ENCODE measurements at places on chromosomes 6 and 20. TPM values are rescaled to one million over a fixed set of nuclear protein-coding genes. Genes with fewer than 3 reads are reported as not detected.

DNA sequence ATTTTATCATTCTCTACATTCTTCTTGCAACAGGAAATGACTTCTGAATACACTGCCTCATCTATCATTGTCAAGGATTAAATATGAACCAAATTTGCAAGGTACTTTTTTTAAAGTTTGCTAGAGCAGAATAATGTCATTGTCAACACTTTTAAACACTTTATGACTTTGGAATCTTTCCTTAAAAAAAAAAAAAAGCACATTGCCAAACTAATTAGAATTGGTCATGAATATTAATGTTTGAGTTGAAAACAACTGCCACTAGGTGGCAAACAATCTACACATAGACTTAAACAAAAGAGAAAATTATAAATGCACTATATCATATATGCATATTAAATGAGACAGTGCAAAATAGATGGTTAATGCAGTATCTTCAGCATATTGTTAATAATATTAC, 32.5 kb upstream of the TMEM244 start:
- H3K36me3 ChIP-seq, result no peaks in the 10 kb centered on the region
- no peak overlapping the region for H3K4me3 ChIP-seq
- no peak for DNase-seq
- H3K4me1 ChIP-seq, result no peaks in the 10 kb centered on the region

- H3K27ac ChIP-seq, result no peak overlapping the region
- H3K36me3 ChIP-seq, result no peaks in the 10 kb centered on the region
- DNase-seq, result no peak
Measured at GRCh38 chr20:17358854-17359253, 132.0 kb downstream of the PCSK2 start.

DNA sequence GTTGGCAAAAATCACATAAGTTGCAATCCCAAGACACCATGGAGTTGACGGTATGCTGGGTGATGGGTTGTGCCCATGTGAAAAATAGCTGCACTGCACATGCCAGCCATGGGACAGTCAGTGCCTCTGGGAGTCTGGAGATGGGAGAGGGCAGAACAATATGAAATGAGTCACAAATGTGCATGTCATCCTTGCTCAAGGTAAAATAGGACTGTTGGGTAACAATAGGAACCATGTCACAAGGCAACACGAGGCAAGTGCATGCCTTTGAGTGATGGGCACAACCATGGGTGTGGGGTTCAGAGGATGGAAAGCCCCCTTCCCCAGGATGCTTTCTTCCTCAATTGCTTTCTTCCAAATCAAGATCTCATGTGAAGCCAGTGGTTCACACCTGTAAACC, 70.5 kb upstream of the PIM1 start:
- no peaks in the 10 kb centered on the region for H3K36me3 ChIP-seq
- no peaks in the 10 kb centered on the region for H3K27me3 ChIP-seq
- no peak for DNase-seq

DNA sequence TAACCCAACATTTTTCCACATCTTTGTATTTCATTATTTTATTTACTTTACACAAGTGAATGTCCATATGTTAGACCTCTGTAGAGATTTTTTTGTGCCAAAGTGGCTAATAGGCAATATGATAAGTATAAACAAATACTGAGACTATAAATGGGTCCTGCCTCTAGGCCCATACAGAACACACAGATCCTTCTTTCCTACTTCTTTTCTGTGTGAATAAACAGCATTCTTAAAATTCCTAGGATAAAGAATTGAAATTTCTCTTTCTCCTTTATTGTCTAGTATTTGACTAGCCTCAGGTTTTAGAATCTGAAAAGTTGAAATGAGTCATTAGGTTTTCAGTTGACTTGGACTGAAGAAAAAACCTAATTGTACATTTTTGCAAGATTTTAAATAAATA, 46.3 kb upstream of the HS3ST5 start:
- H3K27ac ChIP-seq, result no peak overlapping the region
- no peak overlapping the region for H3K4me3 ChIP-seq
- no peaks in the 10 kb centered on the region for H3K4me1 ChIP-seq
- no peaks in the 10 kb centered on the region for H3K36me3 ChIP-seq
- no peaks in the 10 kb centered on the region for H3K27me3 ChIP-seq
- no peak for DNase-seq

DNA sequence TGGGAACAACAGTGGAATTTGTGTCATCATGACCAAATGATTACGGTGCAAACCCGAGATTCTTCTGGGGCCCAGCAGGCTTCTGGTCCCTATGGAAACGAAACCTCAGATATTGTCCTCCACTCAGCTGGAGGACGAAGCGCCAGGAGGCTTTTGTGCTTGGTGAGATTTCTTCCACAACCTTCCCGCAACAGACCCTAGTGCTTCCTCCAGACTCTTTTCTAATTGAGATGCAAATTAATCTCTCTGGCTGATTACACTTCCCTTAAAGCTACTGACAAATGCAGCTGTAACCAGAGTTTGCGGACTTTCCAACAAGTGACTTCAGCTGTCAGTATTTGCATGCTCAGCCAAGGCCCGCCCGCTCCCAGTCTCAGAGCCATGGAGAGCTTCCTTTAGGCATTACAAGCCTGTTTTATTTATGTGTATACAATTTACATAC, 96.0 kb downstream of the INSM1 start:
- H3K27ac ChIP-seq, result no peak overlapping the region
- no peak for DNase-seq
- H3K36me3 ChIP-seq, result no peaks in the 10 kb centered on the region

GRCh38 chr6:57263739-57264138, 41.6 kb upstream of the RAB23 start:
- no peak overlapping the region for H3K4me3 ChIP-seq
- no peaks in the 10 kb centered on the region for H3K4me1 ChIP-seq
- DNase-seq, result no peak
- H3K36me3 ChIP-seq, result no peaks in the 10 kb centered on the region
- H3K27ac ChIP-seq, result no peak overlapping the region
- no peaks in the 10 kb centered on the region for H3K27me3 ChIP-seq

DNA sequence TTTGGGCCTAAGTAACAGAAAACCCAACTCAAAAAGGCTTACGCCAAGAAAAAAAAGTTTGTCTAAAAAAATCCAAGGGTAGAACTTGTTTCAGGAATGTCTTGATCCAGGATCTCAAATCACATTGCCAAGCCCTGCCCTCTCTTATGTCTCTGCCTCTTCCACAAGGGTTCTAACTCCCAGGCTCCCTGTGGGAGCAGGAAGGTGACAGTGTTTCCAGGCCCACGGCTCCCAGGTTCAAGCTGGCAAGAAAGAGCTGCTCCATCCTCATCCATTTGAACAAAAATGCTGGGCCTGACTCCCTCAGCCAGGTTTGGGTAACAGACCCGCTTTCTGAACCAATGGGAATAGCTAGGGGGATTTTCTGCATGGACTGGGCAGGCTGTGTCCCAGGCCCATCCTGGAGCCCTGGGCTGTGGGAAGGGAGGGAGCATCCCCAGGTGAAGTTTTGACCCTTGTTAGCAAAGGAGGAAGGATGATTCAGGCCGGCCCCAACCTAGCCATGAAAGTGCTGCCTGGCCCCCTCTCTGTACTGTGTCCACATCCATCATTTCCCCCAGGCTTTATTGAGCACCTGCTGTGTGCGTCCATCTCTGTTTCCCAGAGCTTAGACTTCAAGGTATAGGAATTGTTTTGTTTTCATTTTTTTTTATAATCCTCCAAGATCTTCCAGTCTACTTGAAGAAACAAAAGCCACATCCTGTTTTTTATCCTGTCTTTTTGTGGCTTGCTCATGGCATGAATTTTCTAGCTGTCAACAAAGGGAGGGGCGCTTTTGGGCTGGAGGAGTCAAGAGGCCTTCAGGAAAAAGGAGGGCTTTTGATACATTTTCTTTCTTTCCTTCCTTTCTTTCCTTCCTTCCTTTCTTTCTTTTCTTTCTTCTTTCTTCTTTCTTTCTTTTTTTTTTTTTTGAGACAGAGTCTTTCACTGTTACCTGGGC, 159.8 kb downstream of the TFAP2C start:
- DNase-seq, result no peak
- no peaks in the 10 kb centered on the region for H3K36me3 ChIP-seq
- no peaks in the 10 kb centered on the region for H3K4me1 ChIP-seq
- no peak overlapping the region for H3K4me3 ChIP-seq

Gene KCNQ5
- 0.32 TPM for total RNA-seq

Gene MYT1
- 0.23 TPM for total RNA-seq

Data from pancreas (tissue), 10 donors.